ENCODE measurements at places on chromosomes 1 and 21.

- no peaks in the 10 kb centered on the region for H3K27me3 ChIP-seq
- H3K4me1 ChIP-seq = peaks cover 12% of the 10 kb centered on the region
- peak overlapping the region; percentile 42 for H3K27ac ChIP-seq
- no peaks in the 10 kb centered on the region for H3K36me3 ChIP-seq
- H3K4me3 ChIP-seq = no peak overlapping the region
Observed at GRCh38 chr1:24373044-24373443, 40.5 kb downstream of the STPG1 start.

DNA sequence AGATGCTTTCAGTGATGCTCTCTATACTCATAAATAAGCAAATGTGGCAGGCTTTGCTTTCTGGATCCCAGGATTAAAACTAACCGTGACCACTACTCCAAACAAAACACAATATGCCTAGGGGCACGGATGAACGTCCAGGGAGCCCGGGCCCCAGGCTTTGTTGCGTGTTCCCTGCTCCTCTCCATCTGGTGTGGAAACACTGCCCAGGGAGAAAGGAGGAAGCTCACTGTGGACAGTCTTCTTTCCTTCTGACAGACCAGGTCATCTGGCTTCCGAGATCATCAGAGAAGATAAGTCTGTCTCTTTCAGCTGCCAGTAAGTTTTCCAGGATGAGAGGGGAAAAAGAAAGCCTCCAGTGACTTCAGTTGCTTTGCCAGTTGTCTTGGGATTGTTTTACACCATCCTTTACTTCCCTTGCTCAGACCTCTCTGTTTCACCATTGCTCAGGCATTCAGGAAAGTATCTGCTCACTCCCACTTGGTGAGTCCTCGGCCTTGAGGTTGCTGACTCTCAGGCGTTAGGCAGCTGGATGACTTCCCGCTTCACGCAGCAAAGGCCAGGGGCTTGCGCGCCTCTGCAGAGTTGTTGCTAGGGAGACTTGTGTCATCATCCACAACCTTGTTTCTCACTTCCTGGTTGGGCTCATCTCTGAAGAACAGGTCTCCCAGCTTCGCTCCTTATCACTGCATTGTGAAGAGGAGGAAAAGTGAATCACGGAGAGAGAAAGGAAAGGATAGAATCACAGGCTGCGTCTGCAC, 20.6 kb upstream of the PGD start:
- H3K36me3 ChIP-seq = 0 out of 2 replicates have a peak, but pooled peaks cover 2% of the 10 kb centered on the region
- DNase-seq = no peak
- no peak overlapping the region for H3K27ac ChIP-seq

- no peak for DNase-seq
- no peaks in the 10 kb centered on the region for H3K36me3 ChIP-seq
- H3K4me1 ChIP-seq = no peaks in the 10 kb centered on the region
- H3K27ac ChIP-seq = no peak overlapping the region
- no peaks in the 10 kb centered on the region for H3K27me3 ChIP-seq
Observed at GRCh38 chr1:17594026-17594425, 54.5 kb downstream of the ARHGEF10L start.

DNA sequence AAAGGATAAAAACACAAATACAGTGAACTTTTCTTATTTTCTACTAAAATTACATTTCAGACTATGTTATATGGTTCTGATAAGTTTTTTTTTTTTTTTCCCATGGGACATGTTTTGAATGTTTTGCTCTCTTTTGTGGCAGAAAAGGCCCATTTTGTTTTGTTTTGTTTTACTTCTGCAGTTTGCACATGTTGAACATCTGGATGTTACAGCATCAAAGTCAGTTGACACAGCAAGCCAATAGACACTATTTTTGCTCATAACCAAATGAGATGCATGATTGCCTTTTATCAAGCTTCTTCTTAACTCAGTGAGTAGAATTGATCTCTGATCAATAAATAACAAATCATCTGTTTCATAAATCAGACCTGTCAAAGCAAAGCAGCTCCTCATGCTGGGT, 904.2 kb downstream of the ADGRL2 start:
- DNase-seq = no peak
- H3K4me1 ChIP-seq = no peaks in the 10 kb centered on the region
- no peak overlapping the region for H3K4me3 ChIP-seq

- H3K4me3 ChIP-seq = no peak overlapping the region
- H3K4me1 ChIP-seq = no peaks in the 10 kb centered on the region
- no peaks in the 10 kb centered on the region for H3K27me3 ChIP-seq
- no peak overlapping the region for H3K27ac ChIP-seq
- no peak for DNase-seq
Observed at GRCh38 chr1:161080441-161081405, 8.6 kb downstream of the NECTIN4 start.

- no peaks in the 10 kb centered on the region for H3K4me1 ChIP-seq
- H3K27ac ChIP-seq = no peak overlapping the region
- H3K36me3 ChIP-seq = no peaks in the 10 kb centered on the region
- DNase-seq = no peak
Observed at GRCh38 chr21:40507978-40508377, 339.0 kb downstream of the DSCAM start.

DNA sequence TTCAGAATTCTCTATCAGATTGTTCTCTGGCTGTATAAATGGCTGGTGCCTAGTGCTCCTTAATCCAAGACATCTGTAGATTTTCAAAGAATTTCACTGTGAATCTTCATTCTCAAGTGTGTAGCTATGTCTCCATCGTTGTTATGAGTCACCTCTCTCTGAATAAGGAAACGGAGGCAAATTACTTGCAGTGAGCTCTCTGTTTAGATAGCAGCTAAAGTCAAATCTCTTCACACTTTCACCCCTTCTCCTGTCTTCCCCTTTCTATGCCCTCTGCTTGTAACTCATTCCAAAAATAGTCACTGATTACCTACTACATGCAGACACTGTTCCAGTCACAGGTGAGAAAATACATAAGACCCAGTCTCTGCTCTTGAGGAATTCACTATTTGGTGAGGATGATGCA, 39.7 kb downstream of the CHML start:
- H3K36me3 ChIP-seq = no peaks in the 10 kb centered on the region
- no peak overlapping the region for H3K27ac ChIP-seq
- H3K4me3 ChIP-seq = no peak overlapping the region
- DNase-seq = peak; percentile 23
- peaks cover 4% of the 10 kb centered on the region for H3K4me1 ChIP-seq

GRCh38 chr1:29122682-29123052, 1.0 kb downstream of the TMEM200B start:
- no peaks in the 10 kb centered on the region for H3K4me1 ChIP-seq
- H3K36me3 ChIP-seq = no peaks in the 10 kb centered on the region
- no peak overlapping the region for H3K27ac ChIP-seq
- peaks cover 16% of the 10 kb centered on the region for H3K27me3 ChIP-seq
- no peak overlapping the region for H3K4me3 ChIP-seq
- DNase-seq = no peak

DNA sequence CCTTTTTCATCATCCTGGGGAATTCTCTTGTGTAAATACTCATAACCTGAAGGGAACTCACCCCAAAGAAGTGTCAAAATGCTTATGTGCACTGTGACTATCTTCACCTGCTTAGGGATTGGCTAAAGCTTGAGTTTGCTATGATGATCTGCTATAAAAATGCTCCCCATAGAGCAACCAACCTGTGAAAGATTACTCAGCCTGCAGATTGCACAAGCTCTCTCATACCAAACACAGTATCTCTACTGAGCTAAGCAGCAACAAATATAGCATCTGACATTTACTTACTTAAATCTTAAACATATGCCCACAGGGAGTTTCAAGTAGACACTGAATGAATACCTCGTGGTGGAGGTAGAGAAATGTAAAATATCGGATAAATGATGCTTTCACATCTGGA, 725.8 kb downstream of the MRPL39 start:
- no peak overlapping the region for H3K4me3 ChIP-seq
- H3K4me1 ChIP-seq = no peaks in the 10 kb centered on the region
- H3K27ac ChIP-seq = no peak overlapping the region
- no peaks in the 10 kb centered on the region for H3K36me3 ChIP-seq
- no peaks in the 10 kb centered on the region for H3K27me3 ChIP-seq

GRCh38 chr1:44645476-44646244, 28.6 kb downstream of the TMEM53 start:
- no peak overlapping the region for H3K4me3 ChIP-seq
- no peaks in the 10 kb centered on the region for H3K27me3 ChIP-seq
- no peak overlapping the region for H3K27ac ChIP-seq
- DNase-seq = no peak

- no peak overlapping the region for H3K4me3 ChIP-seq
- H3K27ac ChIP-seq = no peak overlapping the region
- no peaks in the 10 kb centered on the region for H3K36me3 ChIP-seq
- H3K27me3 ChIP-seq = no peaks in the 10 kb centered on the region
- H3K4me1 ChIP-seq = no peaks in the 10 kb centered on the region
- no peak for DNase-seq
Observed at GRCh38 chr1:33802268-33802667, 61.6 kb upstream of the HMGB4 start.

- DNase-seq = no peak
- H3K27me3 ChIP-seq = no peaks in the 10 kb centered on the region
- H3K27ac ChIP-seq = no peak overlapping the region
- peaks cover 7% of the 10 kb centered on the region for H3K36me3 ChIP-seq
- H3K4me1 ChIP-seq = no peaks in the 10 kb centered on the region
Observed at GRCh38 chr1:53046930-53047329, 15.1 kb upstream of the PODN start.

DNA sequence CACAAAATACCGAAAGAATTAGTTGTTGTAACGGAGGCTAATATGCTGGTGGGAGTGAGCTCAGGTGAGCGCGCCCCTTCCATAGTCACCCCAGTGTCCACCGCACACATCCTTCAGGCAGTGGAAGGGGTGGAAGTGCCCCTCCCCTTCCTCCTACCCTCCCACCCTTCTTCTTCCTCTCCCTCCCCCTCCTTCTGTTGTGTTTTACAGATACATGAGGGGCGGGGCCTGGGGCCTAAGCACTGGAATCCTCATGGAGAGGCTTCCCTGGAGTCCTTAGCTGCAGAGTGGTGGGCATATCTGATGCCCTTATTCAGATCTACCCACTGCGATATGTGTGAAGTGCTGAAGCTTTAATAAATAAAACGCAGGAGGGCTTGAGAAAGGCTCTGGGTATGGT, 10.3 kb upstream of the ADARB1 start:
- H3K4me1 ChIP-seq = no peaks in the 10 kb centered on the region
- DNase-seq = no peak
- no peak overlapping the region for H3K4me3 ChIP-seq
